ENCODE measurements at places on chromosomes 7 and 10.
A peak's percentile ranks its signal among the peaks of the same experiment; 100 is the strongest.

- no peak for DNase-seq
Measured at GRCh38 chr10:46014683-46015405, 15.6 kb downstream of the NCOA4 start.

GRCh38 chr7:128032605-128033235 is 1.5 kb upstream of the LRRC4 start:
- no peak for DNase-seq

DNA sequence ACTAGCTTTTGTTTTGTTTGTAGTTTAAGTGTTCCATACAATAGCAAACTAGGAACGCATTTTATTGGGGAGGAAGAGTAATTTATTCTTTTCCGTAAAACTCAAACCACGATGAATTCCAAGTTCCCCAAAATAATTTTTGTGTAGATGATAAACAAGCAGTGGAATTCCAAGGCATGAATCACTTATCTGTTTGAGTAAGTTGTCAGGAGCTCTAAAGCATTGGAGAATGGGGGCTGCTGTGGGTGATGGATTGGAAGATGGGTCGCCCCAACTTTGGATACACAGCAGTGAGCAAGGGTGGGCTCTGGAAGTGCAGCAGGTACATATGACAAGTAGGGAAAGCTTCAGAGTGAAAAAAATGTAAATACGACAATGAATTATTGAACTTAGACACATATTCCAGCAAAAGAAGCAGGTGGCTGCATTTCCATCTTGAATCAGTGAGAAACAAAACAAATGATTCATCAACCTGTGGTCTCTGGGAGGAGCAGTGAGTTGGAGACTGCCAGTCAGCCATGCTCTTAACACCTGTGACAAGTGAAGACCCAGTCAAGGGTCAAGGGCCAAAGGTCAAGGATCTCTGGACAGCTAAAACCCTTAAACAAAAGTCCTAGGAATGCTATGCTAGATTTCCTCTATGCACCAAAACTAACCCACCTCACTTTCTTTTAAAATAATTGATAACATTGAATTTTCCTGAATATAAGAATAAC is 34.2 kb upstream of the ADRB1 start:
- DNase-seq: no peak

DNA sequence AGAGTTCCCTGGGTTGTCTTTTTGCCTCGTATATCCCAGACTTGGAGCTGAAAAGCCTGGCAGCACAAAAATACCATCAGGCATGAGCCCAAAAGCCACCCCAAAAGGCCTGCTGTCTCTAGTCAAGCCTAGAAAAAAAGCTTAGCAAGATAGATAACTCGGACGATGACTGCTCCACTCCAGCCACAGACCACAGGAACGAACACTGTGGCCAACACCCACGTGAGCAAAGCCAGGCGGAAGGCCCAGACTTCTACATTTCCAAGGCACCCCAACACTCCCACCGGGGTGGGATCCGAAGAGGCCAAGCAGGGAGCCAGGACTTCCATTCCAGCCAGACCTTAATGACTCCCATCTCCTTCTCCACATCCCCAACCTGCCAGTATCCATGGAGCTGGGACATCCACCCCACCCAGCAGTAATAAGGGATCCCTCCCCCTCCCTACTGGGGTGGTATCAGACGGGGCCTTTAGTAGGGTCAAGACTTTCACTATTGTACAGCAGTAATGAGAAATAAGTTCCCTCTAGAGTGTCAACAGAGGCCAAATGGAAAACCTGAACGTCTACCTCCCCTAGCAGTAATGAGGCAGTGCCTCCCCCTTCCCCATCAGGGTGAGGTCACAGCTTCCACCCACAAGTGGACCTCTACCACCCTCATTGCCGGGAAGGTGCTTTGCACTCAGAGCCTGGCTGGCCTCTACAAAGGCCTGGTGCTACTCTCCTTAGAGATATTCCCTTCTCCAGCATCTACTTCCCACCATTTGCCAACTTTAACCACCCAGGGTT is 23.0 kb downstream of the PRLHR start:
- DNase-seq: no peak

DNA sequence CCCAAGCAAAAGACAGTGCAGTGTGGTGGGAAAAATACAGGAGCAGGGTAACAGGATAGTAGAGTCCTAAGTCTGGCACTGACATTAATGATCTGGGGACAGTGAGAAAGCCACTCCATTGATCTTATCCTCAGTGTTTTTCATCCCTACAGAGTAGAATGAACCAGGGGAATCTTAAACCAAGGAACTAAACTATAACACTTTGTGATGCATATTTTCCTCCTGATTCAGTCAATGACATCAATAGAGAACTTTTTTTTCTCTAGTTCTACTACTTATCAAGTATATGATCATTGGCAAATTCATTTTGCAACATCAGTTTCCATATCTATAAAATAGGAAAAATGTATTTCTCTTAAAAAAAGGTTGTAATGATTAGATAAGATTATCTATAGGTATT is 151.1 kb downstream of the TMEM26 start:
- no peak for DNase-seq

- DNase-seq: no peak
Measured at GRCh38 chr10:60069311-60069710, 163.0 kb upstream of the CCDC6 start.

- DNase-seq: no peak
Measured at GRCh38 chr7:112362053-112362650, 88.1 kb upstream of the IFRD1 start.

DNA sequence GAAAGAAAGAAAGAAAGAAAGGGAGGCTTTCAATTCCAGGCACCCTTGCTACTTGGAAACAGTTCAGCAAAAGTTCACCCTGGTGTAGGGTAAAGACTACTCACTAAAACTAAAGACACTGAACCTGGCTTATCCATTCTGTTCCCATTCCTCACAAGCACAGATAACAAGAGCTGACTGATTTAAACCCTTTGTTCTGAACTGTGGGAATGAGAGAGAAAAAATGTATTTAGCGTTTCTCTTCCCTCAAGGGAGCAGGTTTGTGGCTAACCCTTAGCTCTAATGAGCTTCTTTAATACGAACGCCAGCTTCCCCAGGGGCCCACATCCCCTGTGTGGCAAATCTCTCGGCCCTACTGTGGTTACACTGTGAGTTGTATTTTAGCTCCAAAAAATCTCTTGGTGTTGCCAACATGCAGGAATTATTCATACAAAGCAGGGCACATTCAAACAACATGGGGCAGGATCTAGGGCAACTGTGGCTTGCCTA is 23.3 kb downstream of the PRTFDC1 start:
- DNase-seq: peak; percentile 29

- no peak for DNase-seq
Measured at GRCh38 chr7:119969054-119969453, 303.9 kb upstream of the KCND2 start.

DNA sequence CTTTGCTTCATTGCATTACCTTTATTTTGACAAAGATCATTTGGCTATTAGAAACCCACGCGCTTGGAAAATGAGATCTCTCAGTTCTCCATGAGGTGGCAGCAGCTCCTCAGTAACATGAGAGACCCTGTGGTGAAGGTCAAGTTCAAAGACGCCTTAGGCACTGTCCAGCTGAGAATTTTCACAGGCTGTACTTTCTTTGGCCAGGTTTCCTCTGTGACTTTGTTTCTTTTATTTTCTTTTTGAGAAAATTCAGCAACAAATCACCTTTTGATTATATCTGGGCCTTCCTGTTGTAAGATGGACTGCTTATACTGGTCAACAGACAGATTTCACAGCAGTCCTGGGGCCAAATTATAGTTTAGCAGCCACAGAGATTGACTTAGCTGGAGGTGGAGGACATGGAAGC is 54.5 kb downstream of the RAB18 start:
- peak; percentile 57 for DNase-seq

DNA sequence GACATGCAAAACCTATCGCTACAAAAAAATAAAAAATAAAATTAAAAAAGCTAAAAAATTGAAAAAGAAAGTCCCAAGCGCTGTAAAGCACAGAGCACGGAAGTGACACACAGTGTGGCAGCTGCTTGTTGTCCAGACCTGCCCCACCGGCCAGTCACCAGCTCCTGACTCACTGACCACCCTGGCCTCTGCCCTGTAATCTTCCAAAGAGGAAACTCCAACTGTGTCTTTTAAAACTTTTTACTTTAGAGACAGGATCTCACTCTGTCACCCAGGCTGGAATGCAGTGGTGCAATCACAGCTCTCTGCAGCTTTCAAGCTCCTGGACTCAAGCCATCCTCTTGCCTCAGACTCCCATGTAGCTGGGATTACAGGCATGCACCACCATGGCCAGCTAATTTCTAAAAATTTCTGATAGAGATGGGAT is 23.6 kb downstream of the GNA12 start:
- DNase-seq: no peak

GRCh38 chr10:121927841-121928527 is at the start of gene ATE1:
Gene ATE1 (minus strand): TSS chr10:121928031. CDS start chr10:121927949, 82 bp downstream.
- peak; percentile 88 for DNase-seq

DNA sequence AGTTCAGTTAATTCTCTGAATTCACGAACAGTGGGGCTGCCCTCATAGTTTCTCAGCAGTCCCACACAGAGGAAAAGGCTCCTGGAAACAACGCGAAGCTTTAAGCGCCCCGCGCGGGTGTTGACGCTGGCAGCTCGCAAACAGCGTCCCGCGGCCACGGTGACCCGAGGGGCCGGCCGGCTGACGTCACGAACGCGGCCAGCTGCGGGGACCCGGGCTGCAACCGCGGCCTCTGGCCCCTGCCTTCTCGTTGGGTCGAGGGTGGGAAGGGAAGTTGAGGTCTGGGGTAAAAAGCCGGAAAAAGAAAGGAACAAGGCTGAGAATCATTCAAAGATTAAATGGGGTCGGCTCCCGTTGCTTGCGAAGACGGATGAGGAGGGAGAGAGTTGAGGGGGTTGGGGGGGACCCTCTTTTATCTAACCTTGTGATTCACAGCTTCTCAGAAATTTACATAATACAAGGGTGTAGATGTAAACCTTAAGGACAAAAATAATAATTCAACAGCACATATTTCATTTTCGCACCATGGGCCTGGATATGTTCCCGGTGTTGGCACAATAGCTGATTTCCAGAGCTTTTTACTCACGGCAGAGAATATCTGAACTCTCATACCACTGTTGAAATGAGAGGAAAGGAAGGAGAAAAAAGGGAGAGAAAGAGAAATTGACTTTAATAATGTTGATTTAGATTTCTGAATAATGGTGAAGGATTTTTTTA is 7.3 kb upstream of the FEZF1 start:
- DNase-seq: no peak

- DNase-seq: no peak
Measured at GRCh38 chr10:124745673-124746072, 1.5 kb upstream of the FAM53B start.

DNA sequence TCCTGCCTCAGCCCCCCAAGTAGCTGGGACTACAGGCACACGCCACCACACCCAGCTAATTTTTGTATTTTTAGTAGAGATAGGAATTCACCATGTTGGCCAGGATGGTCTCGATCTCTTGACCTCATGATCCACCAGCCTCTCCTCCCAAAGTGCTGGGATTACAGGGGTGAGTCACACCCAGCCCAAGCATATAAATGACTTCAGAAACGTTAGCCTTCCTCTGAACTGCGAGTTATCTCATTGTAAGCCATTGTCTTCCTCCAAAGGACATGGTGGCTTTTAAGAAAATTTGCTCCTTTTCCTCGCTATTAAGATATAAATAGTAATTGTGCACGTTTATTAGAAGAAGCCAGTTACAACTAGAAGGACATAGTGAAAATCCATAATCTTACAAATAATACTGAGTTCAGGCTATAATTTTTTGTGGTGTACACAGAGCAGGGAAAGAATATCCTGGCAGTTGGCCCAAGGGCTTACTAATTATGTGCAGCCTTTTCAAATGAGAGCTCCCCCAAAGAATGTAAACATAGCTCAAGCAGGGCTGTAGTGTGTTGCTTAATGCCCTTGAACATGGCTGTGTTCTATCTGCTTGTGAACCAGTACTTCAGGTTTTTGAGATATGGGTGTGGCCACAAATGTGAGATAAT is 495.8 kb downstream of the PARD3 start:
- no peak for DNase-seq

DNA sequence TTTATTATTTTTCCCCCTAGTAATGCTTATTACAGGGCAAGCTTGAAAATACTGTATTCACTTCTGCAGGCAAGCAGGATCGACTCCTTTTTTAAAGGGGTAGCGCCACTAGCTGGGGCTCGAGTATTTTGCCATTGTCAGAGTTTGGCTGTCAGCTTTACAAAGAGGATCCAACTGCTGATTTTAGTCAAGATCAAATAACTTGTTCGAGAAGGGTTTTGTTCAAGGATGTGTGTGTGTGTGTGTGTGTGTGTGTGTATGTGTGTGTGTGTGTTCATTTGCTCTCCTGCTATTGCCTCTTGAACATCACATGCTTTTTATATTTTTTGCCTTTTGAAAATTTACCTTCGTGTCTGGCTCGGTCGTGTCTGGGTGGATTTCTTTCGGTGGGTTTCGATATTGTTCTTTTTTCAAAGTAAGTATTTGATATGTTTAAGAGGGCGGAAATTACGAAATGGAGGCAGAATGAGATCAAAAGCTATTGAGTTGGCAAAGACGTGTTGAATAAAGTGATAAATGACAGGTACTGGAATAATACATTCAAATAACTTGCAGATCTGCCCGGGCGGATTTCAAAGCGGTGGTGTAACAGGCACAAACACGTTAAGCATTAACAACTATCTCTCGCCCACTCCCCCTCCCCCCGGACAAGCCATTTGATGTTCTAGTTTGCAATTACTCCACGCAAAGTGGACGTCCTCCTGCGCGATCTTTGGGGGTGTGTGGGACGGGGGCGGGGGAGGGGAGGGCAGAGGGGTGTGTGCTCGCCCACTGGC is 1.1 kb downstream of the ARID5B start:
- peak; percentile 78 for DNase-seq

- DNase-seq: no peak
Measured at GRCh38 chr7:46622251-46622650, 701.2 kb upstream of the IGFBP3 start.

GRCh38 chr7:70734411-70734810 is 397.5 kb upstream of the GALNT17 start:
- DNase-seq: no peak

DNA sequence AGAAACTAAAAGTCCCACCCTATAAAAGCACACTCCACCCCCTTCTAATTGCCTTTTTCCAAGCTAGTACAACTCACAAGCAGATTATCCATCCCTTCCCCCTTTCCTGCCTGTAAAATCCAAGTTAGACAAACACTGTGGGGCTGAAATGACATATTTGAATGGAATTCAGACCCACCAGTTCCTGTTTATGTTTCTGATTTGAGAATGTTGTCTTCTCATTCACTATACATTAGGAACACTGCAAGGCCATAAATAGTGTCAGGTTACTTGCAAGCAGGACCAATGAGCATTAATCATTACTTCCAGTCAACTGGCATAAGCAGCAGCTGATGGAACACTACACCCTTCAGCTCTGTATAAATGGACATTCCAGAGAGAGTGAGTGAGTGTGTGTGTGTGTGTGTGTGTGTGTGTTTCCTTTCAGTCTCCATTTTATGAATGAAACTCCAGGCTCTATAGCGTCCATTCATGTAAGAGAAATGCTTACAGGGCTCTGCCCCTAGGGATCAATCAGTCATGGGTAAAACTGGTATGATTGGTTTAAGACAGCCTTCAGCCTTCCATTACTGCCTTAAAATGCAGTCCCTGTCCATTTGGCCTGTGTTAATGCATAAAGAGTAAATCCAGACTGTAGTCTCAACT is 69.3 kb downstream of the ETV1 start:
- no peak for DNase-seq

- no peak for DNase-seq
Measured at GRCh38 chr10:93054486-93054885, 6.1 kb upstream of the CYP26C1 start.

- peak; percentile 25 for DNase-seq
Measured at GRCh38 chr10:61635932-61636331, 26.8 kb upstream of the CABCOCO1 start.
